Activated gamma-delta T cell treated with anti-CD3 and anti-CD28 coated beads, Interleukin-2, amount 50 U/mL, for 16 hours (primary cell): ENCODE measurements at places on chromosomes 1 and 21.

DNA sequence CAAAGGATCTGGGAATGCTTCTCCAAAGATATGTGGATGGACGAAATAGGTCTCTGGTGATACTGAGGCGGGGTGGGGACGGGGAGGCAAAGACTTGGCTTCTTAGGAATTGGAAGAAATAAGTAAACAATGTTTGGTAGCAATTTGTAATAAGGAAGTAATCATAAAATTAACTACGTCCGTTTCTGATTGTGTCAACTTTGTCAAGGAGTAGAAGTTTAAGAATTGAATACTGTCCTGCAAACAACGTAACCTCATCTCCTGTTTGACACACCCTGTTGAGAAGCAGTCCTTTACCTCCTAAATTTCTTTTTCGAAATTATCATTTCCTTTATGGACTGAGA lies 471 bp downstream of the POLR3C start:
- no peak for DNase-seq

DNA sequence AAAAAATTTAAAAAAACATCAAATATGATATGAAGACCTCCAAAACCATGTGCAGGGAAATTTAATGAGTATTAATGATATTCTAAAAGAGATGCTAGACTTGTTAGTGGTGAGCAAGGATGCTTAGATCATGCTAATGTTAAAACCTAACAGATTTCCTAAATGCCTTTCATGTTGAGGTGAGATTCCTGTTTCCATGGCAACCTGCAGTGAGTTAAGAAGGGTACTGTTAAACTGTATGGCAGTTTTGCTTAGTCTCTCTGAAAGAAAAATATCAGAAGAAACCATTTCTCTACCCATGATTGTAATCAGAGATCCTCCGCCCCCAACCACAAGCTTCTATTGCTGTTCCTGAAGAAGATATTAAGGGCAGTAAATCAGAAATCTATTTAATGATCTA lies 321.6 kb upstream of the LRRC7 start:
- no peak for DNase-seq

- no peak for DNase-seq
Observed at GRCh38 chr1:214709241-214709640, 106.2 kb downstream of the CENPF start.

GRCh38 chr21:26153758-26154157 lies 16.8 kb downstream of the APP start:
- DNase-seq = no peak

- no peak for DNase-seq
Observed at GRCh38 chr1:53934170-53934765, 11.2 kb downstream of the IFT25 start.

DNA sequence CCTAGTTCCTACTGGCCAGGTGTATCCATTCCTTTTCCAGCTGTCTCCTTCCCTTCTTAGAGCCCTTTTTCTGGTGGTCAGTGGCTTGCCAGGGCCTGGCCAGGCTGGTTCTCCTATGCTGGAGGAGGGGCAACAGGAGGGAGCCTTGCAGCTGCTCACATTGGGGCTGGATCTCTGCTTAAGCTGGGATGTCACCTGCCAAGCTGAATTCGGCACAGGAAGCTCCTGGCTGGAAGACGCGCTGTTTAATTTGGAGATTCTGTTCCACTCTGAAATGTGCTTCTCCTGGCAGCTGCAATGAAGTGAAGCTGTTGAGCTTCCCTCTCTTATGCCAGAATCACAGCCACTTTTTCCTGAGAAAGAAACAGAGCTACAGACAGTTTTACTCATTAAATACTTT lies 56.0 kb upstream of the POU3F1 start:
- DNase-seq = no peak

- no peak for DNase-seq
Observed at GRCh38 chr1:7262611-7263010, 477.4 kb downstream of the CAMTA1 start.

DNA sequence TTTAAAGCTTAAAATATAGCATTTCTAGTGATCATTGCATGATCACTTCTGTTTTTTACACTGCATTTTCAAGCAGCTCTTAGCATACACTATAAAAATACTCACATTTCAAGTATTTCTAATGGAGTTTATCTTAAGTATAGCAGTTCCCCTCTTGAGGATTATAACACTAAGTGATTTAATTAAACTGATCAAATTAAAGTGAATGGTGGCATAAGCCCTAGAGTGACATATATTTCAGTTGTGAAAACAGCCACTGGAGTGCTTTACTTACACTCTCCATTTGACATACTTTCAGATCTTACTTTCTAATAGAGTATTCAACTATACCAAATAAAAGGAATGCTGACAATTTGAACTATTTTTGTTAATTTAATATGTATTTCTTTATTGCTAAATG lies 623.3 kb upstream of the TMPRSS15 start:
- no peak for DNase-seq
